ENCODE measurements at places on chromosomes 5 and 9.

DNA sequence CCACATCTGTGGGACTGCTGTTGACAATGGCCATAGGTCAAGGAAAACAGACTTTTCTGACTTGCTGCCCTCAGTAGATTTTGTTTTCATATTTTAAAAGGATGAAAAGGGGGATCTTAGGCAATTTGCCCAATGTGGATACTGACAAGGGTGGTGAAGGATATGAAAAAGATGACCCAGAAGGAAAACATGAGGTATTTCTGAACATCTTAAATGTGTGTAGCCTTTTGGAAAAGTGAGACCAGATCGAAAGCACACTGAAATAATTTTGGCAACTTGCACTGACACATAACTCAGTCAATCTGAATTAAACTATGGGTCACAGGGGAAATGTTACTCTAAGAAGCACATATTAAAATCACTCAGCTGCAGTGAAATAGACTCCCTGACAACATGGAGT lies 1793.0 kb upstream of the ACO1 start:
- no peak for DNase-seq

DNA sequence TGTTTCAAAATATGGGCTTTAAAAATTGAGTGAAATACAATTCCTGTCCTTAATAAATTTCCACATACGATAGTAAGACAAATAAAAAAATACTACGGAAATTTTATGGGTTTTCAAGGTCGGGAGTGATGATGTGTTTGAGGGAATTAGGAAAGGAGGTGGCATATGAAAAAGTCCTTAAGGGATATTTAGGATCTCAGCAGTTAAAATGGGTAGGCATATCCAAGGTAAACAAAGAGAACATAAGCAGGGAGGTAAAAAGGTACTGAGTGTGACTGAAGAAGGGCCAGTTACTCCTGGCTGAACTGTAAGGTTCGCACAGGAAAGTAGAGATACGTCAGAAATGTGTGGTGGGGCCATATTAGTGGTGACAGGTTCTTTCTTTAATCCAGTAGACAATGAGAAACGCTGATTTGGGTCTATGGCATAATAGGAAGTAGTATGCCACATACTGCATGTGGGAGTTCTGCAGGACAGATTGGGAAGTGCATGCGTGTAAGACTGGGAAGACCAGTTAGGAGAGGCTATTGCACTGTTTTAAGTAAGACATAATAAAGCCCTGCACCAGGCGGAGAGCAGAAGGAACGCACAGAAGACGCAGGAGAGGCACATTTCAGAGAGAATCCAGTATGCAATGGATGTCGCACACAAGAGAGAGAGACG lies 937 bp upstream of the HMGCR start:
- DNase-seq = no peak

DNA sequence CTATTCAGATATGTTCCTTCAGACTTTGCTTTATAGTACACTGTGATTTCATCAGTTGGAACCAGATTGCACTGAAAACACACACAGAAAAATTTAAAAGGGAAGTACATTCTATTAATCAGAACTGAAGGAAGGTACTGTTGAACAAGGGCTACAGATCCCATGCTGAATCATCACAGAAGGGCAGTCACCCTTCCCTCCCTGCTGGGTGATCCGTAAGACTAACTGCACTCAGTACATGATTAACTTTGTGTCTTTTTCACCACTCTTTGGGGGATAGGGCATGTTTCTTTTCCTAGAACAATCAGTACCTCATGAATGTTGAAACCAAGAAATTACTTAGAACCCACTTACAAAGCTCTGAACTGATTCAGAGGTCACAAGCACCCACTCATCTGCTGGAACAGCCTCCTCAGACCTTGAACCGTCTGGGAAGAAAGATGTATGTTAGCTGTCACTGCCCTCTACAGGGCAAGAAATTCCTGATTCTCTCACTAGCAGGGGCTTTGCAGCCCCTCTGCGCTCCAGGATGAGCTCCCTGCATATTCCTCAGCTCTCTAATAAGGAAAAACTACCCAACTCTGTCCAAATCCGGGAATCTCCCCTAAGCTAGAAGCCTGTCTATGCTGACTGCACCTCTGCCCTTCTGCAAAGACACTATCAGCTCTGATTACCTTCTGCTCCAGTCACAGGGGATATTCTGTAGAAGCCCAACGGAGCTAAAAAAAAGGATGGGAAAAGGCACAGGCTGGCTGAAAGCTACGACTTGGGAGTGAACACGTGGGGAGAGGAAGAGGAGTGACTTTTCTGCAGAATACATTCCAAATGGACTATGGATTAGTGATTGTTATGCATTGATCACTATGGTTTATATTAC lies 51.0 kb downstream of the IARS1 start:
- no peak for DNase-seq

GRCh38 chr5:51731421-51732029 lies 348.3 kb downstream of the ISL1 start:
- no peak for DNase-seq

- DNase-seq = no peak
Observed at GRCh38 chr5:80387063-80387768, 20.6 kb upstream of the ZFYVE16 start.

DNA sequence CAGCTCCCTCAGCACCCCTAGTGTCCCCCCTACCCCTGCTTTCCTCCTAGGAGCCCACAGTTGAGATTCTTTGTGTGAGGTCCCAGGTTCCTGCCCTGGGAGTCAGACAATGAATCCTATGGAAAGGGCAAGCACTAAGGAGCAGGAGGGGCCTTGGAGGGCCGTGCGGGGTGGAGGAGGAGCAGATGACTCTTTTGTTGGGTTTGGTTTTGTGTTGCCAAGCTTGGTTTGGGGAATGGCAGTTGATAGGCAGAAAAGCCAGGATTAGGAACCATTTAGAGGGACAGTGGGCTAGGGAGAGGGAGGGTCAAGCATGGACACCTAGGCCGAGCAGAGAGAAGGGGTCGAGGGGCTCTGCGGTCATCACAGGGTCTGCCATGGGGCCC lies 61.6 kb upstream of the SPTLC1 start:
- no peak for DNase-seq

- no peak for DNase-seq
Observed at GRCh38 chr9:7965063-7965462, 165.5 kb upstream of the DMAC1 start.
